ENCODE measurements at places on chromosomes 12 and 14.
A peak's percentile ranks its signal among the peaks of the same experiment; 100 is the strongest.

GRCh38 chr14:38481952-38482678 is 226.2 kb upstream of the CLEC14A start:
- peak; percentile 28 for DNase-seq

DNA sequence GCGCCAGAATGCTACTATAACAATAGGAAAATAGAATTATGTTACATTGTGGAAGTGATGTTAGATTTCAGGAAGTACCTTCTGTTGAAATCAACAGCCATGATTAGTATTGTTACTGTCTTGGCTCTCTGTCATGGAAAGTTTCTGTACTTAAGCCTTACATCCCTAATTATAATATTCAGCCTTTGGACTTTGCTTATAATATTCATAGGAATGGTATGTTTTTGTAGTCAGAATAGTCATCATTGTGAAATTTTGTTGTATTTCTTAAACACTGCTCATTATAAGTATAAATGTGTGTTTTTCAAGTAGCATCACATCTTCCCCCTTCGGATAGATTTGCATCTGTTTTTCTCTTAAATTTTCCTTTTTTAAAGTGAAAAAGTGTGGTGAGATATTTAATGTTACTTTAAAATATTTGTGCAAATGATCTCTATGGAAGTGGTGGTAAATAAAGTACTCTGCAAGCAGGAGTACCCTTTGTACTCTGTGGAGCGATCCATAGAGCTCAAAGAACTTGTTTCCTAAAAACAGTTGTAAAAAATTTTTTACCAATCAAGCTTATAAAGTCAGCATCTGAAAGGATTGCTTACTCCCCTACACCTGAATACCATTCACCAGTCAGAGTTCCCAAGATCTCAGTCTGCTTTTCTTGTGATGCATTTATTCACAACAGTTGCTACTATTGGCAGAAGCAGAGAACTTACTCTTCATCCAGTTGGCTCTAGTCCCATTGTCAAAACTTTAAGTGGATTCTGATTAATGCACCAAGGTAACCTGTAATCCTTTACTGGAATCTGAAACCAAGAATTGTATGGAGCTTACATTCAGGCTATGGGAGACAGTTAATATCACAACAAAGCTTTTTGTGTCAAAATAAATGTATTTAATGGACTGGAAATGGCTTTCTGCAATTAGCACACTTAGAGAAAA is 87.8 kb downstream of the RIC8B start:
- DNase-seq, result no peak

DNA sequence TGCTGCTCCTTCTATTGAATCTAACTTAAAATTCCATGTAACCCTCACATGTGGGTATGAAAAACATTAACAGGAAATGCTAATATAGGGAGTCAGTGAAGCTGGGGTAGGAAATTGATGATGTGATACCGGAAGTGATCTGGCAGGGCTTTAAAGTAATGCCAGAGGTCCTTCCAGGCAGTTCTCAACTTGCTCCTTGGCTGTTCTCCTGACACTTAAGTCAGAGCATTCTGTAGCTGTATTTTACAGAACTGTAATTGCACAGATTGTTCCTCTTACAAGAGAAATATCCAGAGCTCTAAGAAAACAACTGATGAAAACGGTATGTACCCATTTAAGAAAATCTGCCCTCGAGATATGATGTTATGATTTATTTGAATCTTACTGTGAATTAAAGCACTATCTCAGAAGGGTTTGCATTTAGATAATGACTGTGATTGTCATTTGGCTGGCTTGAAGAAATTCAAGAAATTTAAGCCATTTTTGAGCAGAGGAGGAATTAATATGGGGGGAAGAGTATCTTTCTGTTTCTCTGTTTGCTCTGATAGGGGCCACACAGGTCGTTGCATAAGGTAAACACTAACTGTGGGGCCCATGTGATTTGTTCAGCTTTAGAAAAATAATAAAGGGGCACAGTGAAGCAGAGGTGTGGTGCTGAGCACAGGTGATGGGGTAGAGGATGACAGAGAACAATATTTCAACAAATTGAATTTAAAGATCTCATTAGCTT is 88.4 kb downstream of the BBS10 start:
- DNase-seq, result peak; percentile 82

- DNase-seq, result no peak
Measured at GRCh38 chr12:117313926-117314325, 47.5 kb downstream of the NOS1 start.

DNA sequence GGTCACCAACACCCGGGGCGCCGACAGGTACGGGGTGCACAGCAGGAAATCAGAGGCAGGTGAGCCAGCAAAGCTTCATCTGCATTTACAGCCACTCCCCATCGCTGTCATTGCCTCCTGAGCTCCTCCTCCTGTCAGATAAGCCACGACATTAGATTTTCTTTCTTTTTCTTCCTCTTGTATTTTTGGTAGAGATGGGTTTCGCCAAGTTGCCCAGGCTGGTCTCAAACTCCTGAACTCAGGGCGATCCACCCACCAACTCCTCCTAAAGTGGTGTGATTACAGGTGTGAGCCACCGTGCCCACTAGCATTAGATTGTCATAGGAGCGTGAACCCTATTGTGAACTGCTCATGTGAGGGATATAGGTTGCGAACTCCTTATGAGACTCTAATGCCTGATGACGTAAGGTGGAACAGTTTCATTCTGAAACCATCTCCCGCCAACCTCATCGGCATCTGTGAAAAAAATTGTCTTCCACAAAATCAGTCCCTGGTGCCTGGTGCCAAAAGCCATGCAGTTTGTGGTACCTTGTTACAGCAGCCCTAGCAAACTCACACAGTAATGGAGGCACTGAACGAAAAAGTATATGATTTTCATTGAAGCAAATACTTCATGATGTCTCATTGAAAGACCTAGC is 1.5 kb downstream of the STYK1 start:
- no peak for DNase-seq

DNA sequence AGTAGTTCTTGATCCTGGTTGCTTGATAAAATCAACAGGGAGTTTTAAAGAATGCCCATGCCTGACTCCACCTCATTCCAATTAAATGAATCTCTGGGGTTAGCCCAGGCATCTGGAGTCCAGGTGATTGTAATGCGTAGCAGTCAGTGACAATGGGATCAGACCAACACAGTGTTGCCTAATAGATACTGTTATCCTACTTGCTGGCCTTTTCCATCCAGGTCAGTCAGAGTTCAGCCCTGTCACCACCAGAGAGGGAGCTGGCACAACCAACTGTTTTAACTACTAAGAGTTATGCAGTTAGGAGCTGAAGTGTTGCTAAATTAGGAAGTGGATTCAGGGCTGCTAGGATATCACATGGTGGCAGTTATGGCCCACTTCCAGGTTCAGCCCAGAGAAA is 107.1 kb downstream of the GPR135 start:
- DNase-seq, result peak; percentile 26

DNA sequence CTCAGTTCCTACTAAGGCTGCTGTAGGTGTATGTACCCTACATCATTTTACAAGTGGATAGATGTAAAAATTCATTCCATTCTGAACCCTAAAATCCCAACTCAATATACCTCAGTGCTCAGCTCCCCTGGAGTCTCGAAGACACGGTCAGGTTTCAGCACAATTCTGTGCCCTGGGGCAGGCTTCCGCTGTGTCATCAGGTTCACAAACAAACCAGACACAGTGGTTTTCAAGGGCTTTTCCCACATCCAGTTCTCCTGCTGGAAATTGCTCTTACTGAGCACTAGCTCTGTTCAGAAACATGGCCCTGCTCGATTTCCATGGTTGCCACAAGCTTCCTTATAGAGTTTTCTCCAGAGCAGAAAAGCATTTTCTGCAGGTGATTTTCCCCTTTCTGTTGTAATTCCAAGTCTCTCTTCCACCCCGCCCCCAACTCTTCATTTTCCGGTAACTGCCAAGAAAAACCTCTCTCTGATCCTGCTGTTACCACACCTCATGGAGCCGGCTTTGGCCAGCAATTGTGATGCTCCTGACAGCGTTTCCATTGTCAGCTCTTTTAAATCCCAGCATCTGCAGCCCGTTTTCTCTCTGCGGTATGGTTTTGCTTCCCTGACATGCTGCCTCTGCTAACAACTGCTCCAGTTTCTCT is 483.0 kb upstream of the CCDC196 start:
- no peak for DNase-seq

DNA sequence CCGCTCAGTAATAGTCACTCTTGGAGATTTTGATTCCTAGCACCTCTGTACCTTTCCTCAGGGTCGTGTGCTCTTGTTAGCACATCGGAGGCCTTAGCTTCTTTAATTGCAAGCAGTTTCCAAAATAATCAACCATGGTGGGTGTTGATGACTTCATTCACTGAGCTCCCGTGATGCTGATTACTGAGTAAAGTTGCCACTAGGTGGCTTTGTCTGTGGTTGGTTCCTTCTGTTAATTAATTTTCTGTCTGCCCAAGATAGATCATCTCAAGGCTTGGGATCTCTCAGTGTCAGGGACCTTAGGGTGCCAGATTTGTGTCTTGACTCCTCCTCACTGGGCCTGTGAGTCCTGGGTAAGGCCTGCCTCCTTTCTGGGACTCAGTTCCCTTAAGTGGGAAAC is 54.3 kb downstream of the PTPN11 start:
- no peak for DNase-seq

DNA sequence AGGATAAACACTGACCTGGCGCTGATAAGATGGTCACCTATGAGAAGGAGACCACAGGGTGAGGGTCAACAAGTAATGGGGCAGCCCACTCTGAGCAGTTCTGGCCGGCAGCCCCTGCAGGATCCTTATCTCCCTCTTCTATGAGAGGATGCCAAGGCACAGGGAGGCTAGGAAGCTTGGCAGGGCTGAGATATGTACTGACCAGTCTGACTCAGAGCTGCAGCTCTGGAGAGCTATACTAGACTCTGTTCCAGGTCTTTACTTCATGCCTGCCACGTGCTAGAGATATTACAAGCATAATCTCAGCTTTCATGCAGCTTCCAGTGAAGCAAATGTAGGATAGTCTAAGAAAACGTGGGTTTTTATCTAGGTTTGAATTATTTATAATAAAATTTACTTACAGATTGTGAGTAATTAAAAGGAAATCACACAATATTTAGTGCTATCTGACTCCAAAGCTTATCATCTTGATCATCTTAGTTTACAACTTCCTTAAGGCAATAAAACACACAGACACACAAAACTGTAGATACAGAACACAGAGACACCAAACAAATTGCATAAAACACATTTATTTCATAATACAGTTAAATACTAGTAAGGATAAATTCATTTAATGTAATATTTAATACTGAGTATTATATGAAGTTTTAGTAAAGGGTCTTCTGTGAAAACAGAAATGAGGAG is 32.3 kb downstream of the GIT2 start:
- DNase-seq, result peak; percentile 61

DNA sequence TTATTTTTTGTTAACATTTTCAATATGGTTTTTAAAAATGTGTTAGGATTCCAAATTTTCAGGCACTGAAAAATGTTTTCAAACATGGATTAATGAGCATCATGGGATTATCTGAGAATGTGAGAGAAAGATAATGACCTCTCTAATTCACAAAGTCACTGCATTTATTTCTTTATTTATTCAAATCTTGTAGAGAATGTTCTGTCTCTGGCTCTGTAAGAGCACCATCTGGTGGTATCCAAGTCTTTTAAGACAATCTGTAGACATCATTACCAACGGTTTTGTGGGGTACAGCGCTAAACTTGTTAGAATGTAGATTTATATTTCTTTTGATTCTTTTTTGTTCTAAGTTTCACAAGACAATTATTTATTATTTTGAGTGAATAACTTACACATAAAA is 956.0 kb upstream of the NOVA1 start:
- no peak for DNase-seq

- no peak for DNase-seq
Measured at GRCh38 chr12:90802727-90803126, 152.2 kb downstream of the CCER1 start.

- DNase-seq, result peak; percentile 14
Measured at GRCh38 chr12:105083031-105083430, 1.2 kb downstream of the ALDH1L2 start.
